NCI-H510A treated with DMSO at 0.1 percent for 48 hours (cell line): ENCODE measurements at places on chromosomes 11 and 22.

DNA sequence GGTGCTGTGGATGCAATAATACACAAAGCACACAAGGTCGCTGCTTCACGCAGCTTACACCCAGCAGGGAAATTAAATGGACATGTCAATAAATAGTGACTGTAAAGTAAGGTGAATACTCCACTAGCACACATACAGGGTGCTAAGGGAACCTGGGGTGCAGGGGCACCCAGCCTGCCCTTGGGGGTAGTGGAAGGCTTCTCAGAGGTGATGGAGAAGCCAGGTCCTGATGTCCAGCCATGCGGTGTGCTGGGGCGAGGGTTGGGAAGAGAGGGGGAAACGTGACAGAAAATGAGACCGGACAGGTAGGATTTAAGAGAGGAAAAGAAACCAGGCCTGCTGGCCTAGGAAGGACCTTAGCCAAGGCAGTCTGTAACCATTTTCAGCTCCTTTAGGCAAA, 200.5 kb downstream of the GRIK4 start:
- DNase-seq: no peak

DNA sequence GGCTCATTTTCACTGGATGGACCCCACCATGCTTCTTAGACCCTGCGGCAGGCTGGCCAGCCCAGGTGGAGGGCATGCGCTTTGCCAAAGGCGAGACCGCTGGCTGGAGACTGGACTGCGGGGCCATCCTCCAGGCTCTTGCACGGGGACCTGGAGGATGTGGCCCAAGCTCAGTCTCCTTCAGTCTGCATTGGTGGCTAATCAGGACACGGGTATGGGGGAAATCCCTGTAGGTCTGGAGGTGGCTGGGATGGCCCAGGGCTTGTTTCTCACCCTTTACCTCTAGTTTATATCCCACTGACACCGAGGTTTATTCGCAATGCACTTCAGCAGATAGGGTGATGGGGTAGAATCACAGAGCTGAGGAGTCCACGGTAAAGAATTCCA, 45.0 kb downstream of the BCR start:
- DNase-seq: no peak

DNA sequence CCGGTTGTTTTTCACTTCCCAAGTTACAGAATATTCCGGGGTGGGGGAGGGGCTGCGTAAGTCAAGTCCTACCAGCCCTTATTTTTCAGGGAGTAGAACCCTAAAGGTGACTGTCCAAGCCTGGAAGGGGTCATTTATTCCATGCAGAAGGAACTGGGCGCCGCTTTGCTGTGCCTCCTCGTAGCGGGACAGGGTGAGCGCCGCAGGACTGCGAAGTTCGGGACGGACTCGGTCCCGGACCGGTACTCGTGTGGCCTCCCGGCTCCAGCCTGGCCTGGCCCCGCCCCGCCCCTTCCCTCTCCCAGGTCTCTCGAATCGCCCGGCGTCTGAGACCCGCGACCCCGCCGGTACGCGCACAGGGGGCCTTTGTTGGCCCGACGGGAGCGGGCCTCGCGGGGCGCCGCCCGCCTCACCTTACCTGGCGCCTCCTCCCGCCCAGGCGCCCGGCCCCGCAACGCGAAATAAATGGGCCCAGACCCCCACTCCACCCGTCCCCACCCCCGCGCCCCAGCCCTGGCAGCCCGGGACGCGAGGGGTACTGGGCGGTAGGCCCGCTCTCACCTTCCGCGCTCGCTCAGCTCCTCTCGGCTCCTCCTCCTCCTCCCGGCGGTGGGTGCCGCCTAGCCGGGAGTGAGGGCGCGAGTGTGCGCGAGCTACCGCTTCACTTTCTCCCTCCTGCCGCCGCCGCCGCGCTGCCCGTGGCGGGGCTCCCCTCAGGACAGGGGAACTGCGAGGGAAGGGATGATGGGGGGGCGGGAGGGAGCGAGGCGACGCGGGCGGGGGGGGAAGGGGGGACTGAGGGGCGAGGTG, 698 bp downstream of the PAK1 start:
- DNase-seq: peak; percentile 47

GRCh38 chr22:38453066-38453672, 1.8 kb downstream of the KCNJ4 start:
- DNase-seq: no peak

GRCh38 chr11:9509041-9509440, 48.2 kb downstream of the ZNF143 start:
- DNase-seq: no peak

- peak; percentile 99 for DNase-seq
Observed at GRCh38 chr11:61626580-61627380, 45.9 kb upstream of the SYT7 start.

DNA sequence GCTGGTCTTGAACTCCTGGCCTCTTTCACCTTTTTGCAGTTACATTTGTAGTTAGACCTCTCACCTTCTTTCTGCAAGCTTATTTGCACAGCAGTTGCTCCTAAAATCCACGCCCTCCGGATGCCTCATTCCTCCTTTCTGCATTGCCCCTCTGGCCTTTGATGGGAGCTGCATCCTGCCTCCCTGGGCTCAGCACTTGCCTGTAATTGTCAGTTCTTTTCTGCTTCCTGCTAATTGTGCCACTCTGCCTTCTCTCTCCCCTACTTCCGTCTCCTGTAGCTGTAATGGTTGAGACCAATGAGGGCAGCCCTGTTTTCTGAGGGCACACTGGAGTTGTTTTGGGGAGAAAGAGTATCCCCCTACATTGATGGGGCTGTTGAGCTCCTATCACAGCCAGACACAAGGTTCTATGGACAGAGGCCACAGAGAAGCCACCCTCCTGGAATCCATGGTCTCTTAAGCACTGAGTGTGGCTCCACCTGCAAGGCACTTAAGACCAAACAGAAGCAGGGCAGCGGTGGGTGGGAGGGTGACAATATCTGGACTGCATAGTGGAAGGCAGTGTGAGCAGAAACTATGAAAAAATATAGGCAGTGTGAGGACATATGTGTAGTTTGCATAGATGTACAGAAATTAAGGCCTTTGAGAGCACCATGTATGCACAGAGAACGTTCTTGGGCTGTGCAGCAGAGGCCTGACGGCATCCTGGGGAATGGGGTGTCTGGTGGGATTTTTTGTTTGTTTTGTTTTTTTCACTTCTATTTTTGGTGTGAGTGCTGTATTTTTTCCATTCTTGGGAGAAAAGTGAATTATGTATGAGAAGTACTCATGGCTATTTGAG, 30.5 kb downstream of the YDJC start:
- no peak for DNase-seq

DNA sequence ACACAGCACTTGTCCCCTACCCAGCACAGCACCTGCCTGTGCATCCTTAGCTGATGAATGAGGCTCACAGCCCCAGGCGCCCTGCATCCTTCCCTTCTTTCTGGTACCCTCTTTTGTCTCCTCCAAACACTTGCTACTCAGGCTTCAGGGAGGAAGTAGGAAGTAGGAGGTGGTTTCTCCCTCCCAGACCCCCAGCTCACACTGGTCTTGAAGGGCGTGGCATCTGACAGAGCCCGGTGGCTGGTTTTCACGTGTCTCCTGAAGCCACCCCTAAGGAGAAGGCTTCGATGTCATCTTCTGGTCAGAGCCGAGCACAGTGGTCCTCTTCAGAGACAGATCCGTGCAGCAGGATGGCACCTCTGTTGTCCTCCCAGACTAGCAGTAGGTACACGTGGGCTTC, 109.8 kb downstream of the PTPRJ start:
- no peak for DNase-seq

DNA sequence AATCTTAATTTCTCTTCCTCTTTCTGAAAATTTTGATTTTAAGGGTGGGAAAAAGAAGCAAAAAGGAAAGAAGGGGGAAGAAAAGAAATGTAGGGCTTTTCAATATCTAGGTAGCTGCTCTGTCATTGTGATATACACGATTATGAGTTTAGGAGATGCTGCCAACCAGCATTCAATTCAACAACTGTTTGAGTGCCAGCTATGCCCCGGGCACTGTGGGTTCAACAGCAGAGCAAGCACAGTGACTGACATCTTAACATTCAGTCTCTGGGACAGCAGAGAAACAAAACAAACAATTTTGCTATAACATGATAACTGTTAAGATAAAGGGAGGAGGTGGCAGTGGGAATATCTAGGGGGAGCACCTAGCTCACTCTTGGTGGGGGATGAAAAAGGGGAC, 91.6 kb downstream of the DBX1 start:
- DNase-seq: no peak

DNA sequence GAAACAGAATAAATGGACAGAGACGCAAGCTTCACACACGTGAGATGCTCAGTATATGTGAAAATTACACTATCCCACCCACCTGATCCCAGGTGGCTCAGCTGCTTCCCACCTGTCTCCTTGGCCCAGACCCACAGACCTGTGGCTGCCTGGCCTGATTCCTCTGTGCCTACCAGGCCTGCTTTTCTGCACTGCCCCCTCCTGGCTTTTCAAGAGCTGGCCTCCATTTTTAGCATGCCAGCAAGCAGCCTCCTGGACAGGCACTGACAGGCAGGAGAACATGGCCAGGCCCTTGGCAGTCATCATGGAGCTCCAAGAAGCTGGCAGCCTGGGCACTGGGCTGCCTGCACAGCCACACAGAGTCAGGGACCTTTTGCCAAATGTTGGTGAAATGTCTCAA, 79.5 kb upstream of the HMGXB4 start:
- DNase-seq: no peak

GRCh38 chr11:6625156-6625831, 6.1 kb upstream of the TPP1 start:
- no peak for DNase-seq

DNA sequence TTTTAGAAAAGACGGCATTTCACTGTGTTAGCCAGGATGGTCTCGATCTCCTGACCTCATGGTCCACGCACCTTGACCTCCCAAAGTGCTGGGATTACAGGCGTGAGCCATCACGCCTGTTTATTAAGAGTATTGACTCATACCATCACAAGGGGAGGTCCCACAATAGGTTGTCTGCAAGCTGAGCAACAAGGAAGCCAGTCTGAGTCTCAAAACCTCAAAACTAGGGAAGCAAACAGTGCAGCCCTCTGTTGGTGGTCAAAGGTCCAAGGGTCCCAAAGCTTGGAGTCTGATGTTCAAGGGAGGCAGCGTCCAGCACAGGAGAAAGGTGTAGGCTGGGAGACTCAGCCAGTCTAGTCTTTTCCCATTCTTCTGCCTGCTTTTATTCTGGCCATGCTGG, 32.8 kb upstream of the LDLRAD3 start:
- no peak for DNase-seq

DNA sequence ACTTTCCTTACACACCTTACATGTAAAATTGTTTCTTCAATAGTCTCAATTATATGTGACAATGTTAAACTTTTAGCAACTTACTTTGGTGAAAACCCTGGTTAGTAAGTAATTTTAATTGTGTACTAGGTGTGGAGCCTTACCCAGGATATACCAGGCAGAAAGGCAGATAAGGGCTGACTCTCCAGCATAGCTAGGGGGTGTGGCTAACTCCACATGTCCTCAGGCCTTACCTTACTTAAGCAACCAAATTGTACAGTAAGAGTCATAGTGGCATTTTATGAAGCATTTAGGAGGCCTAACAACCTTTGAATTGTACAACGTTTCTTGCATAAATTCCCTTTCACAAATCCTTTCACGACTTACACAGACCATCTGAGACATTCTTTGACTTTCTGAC, 118.2 kb upstream of the OR9Q1 start:
- DNase-seq: no peak

DNA sequence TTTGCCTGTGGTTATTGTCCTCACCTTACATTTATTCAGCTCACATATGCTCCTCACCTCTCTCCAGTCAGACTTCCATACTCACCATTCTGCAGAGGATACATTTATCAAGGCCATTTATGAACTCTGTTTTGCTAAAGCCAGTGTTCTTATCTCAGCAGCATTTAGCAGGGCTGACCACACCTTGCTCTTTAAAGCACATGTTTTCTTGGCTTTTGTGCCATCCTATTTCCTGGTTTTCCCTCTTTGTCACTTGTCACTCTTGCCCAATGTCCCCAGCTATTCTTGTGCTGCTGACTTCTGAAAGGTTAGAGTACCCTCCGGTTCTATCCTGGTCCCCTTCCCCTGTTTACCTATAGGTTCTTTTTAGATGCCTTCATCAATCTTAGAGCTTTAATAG, 446.6 kb downstream of the NELL1 start:
- DNase-seq: no peak

DNA sequence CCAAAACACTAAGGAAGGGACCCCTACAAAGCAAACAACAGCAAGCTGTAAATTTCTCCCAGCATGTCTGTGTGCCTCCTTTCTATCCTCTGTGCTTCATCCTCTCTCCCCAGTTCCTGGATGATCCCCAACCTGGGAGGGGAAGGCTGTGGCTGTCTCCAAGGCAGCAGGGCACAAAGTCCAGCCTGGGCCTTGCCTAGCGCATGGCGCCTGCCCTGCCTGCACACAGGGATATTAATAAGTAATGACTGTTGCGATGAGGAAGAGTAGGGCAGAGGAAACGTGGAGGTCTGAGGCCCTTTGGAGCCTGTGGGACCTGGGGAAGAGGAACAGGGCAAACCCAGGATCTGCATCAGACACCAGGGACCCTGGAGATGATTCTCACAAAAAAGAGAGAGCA, 2.0 kb downstream of the USH1C start:
- no peak for DNase-seq

DNA sequence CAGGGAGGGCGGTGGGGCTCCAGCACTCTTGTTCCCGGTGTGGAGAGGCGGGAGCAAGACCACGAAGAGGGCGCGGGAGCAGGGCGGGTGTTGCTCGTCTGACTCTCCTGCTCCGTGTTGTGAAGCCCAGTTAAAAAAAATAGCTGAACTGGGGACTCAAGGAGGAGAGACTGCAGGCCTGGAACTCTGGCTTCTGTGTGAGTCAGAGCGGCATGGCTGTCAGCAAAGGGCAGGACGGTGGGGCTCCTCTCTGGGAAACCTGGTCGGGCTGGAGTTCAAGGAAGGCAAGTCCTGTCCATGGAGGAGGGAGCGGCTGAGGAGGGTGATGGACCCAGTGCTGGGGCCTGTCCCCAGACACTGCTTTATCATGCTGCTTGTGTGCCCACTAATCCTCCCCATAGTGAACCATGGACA, 152.3 kb downstream of the FEZ1 start:
- DNase-seq: no peak

DNA sequence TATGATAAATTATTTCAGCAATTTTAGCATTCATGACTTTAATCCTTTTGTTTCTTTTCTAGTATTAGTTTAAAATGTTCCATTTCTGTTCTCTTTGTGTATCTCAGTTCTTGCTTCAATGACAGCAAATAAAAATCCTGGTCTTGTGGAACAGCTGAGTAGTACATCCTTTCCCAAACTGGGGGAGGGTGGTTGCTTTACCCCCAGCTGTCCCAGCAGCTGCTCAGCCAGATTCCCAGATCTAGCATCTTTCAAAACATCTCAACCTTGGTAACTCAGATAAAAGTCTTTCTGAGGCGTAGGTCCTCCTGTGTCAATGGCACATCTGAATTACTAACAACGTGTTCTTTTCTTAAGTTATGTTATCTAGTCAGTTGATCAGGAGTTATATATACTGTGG, 72.2 kb upstream of the GRK2 start:
- DNase-seq: no peak

- no peak for DNase-seq
Observed at GRCh38 chr22:32407312-32407711, 4.7 kb downstream of the RTCB start.

GRCh38 chr11:76635991-76636738, 34.4 kb downstream of the LRRC32 start:
- no peak for DNase-seq

GRCh38 chr22:48856308-48856615, 971.4 kb downstream of the BRD1 start:
- DNase-seq: no peak

- no peak for DNase-seq
Observed at GRCh38 chr11:103051151-103051801, 40.7 kb downstream of the DCUN1D5 start.
